Jurkat, Clone E6-1 (cell line): ENCODE measurements at places on chromosomes 5 and 9.

- DNase-seq = no peak
Observed at GRCh38 chr5:52988335-52989024, 672 bp upstream of the ITGA2 start.

DNA sequence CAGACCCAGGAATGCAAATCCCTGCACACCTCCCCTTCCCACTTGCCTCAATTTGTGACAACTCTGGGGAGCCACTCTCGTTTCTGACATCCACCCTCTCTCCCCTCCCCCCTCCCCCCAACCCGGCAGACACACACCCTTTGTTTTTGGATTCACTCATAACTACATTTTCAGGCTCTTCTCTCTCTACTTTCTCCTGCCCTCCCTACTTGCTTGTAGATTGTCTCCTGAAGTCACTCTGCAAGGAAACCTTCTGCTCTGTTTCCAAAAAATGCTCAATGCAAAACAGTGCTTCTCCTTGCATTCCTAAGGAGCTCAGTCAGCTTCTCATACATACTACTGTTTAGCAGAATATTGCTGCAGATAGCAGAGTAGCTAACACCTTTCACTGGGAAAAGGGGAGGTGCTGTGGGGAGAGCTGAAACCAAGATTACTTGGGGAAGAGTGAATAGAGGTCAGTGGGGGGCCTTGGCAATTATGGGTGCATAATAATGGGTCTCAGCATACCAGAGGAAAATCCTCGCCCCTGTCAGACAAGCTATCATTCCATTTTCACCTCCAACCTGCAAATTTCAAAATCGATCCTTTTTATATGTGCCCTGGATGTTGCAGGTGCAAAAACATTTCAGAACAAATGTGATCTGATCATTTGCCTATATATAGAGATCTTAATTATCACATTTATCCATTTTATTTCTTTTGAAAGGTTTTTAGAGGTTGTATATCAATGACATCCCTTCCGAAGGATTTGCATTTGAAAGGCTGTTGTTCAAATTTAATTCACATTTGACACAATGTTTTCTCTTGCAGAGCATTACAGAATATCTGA, 1860.7 kb upstream of the WWC1 start:
- DNase-seq = no peak

DNA sequence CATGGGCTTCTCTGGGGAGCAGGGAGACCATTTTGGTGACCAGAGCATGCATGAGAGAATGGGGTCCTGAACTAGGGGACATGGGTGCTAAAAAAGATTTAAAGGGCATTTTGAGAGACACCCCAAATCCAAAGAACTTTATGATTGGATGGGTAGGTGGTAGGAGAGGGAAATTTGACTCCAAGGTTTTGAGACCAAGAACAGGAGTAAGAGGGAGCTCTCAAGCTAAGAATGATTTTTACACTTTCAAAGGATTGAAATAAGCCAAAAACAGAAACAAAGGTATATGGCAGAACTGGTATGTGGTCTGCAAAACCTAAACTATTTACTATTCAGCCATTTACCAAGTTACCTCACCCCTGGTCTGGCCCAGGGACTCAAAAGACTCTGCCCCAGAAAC, 318.2 kb upstream of the CLINT1 start:
- DNase-seq = no peak

DNA sequence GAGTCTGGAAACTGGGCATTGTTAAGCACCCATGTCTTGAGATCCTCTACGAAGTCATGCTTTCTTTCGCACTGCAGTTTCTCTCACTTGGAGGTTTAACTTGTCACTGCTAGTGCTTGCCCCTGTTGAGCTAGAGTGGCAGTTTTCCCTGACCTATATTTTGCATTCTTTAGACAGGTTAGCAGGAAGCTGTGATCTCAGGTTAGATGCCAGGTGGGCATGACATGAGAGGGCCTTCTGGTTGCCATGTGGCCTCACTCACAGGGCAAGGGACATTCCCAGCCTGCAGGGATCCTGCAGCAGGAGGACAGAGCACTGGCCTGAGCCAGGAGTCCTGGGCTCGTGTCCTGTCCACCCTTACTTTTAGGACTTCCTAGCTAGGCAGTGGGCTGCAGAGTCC, 28.6 kb downstream of the SLC36A1 start:
- DNase-seq = no peak

DNA sequence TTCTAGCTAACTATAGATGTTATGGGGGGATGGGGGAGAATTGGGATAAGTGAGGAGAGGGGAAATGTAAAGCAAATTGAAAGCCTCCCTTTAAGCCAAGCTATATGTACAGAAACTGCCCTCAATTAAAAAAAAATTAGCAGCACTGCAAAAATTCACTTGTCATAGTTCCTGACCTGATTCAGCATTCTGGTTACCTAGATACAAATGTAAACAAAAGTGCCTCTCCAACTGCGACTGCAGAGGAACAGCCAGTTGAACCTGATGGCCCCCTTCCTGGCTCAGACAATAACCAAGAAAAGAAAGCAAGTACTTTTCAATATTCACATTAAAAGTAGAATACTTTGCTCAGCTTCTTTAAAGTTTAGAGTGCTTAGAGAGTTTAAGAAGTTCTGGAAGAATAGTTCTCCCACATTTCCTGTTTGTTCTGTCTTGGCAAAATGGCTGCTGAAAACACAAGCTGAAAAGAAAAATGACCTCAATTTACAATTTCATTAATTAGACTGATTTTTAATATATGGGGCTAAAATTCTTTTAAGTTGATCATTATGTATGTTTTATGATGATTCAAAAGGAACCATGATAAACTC, 1.5 kb downstream of the FAM81B start:
- DNase-seq = no peak

- DNase-seq = peak; percentile 66
Observed at GRCh38 chr5:116135344-116135743, 50.5 kb downstream of the COMMD10 start.

DNA sequence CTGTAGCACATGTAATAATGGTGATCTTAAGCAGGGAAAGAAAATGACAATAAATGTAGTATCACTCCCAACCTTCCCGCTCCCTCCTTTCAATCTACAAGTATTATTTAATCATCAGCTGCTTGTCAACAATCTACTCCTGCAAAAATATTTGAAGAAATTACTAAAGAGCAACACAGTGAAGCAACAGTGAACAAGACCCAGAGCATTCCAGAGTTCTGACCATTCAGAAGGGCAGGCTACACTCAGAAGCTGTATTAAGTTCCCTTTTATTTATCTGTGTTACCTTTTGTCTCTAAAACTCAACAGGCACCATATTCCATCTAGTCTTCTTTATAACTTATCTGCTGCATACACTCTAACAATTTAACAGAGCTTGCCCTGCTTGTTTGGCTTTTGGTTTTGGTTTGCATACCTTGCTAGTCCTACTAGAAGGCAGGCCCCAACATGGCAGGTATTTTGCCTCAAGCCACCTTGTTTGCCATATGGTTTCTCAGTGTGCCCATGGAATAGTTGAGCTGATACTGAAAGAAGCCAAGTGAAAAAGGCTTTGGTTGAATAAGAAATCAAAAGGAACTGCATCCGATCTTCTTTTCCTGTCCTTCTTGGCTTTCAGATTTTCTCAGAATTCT, 253.9 kb downstream of the CEMIP2 start:
- no peak for DNase-seq

GRCh38 chr5:57595523-57595991, 112.9 kb upstream of the ACTBL2 start:
- no peak for DNase-seq

GRCh38 chr5:135069895-135070657, 36.0 kb upstream of the PITX1 start:
- no peak for DNase-seq

- DNase-seq = no peak
Observed at GRCh38 chr9:114266969-114267368, 55.9 kb upstream of the ORM1 start.

GRCh38 chr9:135759676-135760300, 57.8 kb downstream of the KCNT1 start:
- no peak for DNase-seq

GRCh38 chr5:91133183-91133582, 249.9 kb downstream of the ARRDC3 start:
- DNase-seq = no peak
